Cardiac atrium fibroblast (primary cell): ENCODE measurements at places on chromosomes 2 and 18. TPM values are rescaled to one million over a fixed set of nuclear protein-coding genes. Genes with fewer than 3 reads are reported as not detected.

Gene OXER1
- not detected in 2 replicates for total RNA-seq

Gene SCN3A
- total RNA-seq = under 0.01 TPM in 1 of 2 replicates, not detected in the other

Gene GAD1
- not detected in 2 replicates for total RNA-seq

Gene FBXO48
- 0.36 and 0.49 TPM in 2 replicates for total RNA-seq

Gene MYO1B
- 119 and 168 TPM in 2 replicates for total RNA-seq

Gene MOCOS
- 1.1 and 2.3 TPM in 2 replicates for total RNA-seq

Gene CLEC4F
- total RNA-seq = not detected in 2 replicates

Gene CYP26B1
- 7.0 and 11.3 TPM in 2 replicates for total RNA-seq

Gene COBLL1
- 0.36 and 3.7 TPM in 2 replicates for total RNA-seq

Gene DHX57
- 6.7 and 11.5 TPM in 2 replicates for total RNA-seq

Gene MYCN
- 0.65 TPM in 1 of 2 replicates, not detected in the other for total RNA-seq

Gene AQP12A
- not detected in 2 replicates for total RNA-seq

Gene COLEC12
- 96.6 and 104 TPM in 2 replicates for total RNA-seq

Gene RGPD5
- 8.9 and 9.2 TPM in 2 replicates for total RNA-seq

Gene TCF23
- under 0.01 TPM in 1 of 2 replicates, not detected in the other for total RNA-seq

Gene FOXI3
- total RNA-seq = not detected in 2 replicates

Gene RESP18
- total RNA-seq = not detected in 2 replicates

Gene GKN2
- not detected in 2 replicates for total RNA-seq

Gene SLC30A3
- not detected in 2 replicates for total RNA-seq

Gene LPIN2
- total RNA-seq = 21.7 and 29.3 TPM in 2 replicates

Gene TWIST2
- 42.2 and 57.0 TPM in 2 replicates for total RNA-seq

Gene CCDC102B
- total RNA-seq = 13.4 and 21.1 TPM in 2 replicates

Gene ARL5A
- total RNA-seq = 27.7 and 29.8 TPM in 2 replicates

Gene ANKRD30BL
- total RNA-seq = not detected in 2 replicates

Gene MPP4
- 0.97 and 1.3 TPM in 2 replicates for total RNA-seq

Gene OST4
- 558 and 652 TPM in 2 replicates for total RNA-seq

Gene NCKAP5
- not detected in 2 replicates for total RNA-seq

Gene UGT1A5
- not detected in 2 replicates for total RNA-seq

Gene LGALSL
- 12.0 and 15.0 TPM in 2 replicates for total RNA-seq

Gene CD226
- not detected in 2 replicates for total RNA-seq

Gene ADD2
- not detected in 2 replicates for total RNA-seq

Gene SLC19A3
- 2.2 and 2.6 TPM in 2 replicates for total RNA-seq

Gene SMC6
- 10.5 and 11.5 TPM in 2 replicates for total RNA-seq

Gene ANKRD29
- 0.65 and 0.90 TPM in 2 replicates for total RNA-seq

Gene SDC1
- total RNA-seq = 0.36 and 0.65 TPM in 2 replicates

Gene CCDC178
- not detected in 2 replicates for total RNA-seq

Gene MFSD2B
- total RNA-seq = 0.32 TPM in 1 of 2 replicates, not detected in the other

Gene TRAK2
- 26.0 and 37.1 TPM in 2 replicates for total RNA-seq

Gene RAD51AP2
- not detected in 2 replicates for total RNA-seq

Gene CELF4
- total RNA-seq = not detected in 2 replicates

Gene DNER
- 0.36 and 14.1 TPM in 2 replicates for total RNA-seq
